ENCODE measurements at places on chromosomes 6 and 20.

GRCh38 chr6:161033667-161034066, 42.1 kb downstream of the MAP3K4 start:
- no peak for DNase-seq

DNA sequence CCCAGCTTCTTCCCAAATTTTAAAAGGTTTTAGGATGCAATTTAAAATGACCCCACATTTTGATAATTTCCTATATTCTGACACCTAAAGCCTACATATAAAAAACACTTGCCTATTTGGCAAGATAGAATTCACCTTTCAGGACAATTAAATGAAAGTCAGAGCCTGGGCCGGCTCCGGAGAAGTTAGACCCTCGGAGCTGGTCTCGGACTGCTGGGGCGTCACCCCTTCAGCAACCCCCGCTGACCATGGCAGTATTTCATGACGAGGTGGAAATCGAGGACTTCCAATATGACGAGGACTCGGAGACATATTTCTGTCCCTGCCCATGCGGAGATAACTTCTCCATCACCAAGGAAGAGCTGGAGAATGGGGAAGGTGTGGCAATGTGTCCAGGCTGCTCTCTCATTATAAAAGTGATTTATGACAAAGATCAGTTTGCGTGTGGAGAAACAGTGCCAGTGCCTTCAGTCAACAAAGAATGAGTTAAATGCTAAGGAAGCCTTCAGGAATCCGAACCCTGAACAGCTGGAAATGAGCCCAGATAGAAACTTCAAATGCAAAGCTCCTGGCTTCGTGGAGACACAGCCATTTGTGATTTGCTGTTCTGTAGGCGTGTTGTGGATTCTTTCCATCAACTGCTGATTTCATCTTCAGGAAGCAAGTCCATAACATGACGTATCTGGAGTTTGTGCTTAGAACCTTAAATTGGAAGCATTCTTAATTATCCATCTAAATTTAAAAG, 16.0 kb downstream of the TCFL5 start:
- no peak for DNase-seq

GRCh38 chr20:48310305-48310704, 517.5 kb downstream of the PREX1 start:
- DNase-seq: no peak

- no peak for DNase-seq
Measured at GRCh38 chr6:15266423-15266996, 20.6 kb downstream of the JARID2 start.

DNA sequence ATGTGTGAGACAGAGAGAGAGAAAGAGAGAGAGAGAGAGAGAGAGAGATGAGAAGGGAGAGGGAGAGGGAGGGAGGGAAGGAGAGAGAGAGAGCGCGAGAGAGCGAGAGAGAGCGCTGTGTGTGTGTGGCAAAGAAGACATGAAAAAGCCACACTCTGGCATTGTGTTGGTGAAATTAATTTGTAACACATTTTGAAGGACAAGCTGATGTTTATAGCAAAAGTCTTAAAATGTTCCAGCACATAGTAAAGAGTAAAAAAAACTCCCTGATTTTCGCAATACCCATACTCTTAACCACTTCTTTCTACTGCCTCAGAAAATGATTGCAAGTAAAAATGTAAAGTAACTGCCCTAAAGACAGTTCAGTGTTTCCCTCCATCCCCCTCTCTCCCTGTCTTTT, 56.7 kb downstream of the SLC22A1 start:
- no peak for DNase-seq

DNA sequence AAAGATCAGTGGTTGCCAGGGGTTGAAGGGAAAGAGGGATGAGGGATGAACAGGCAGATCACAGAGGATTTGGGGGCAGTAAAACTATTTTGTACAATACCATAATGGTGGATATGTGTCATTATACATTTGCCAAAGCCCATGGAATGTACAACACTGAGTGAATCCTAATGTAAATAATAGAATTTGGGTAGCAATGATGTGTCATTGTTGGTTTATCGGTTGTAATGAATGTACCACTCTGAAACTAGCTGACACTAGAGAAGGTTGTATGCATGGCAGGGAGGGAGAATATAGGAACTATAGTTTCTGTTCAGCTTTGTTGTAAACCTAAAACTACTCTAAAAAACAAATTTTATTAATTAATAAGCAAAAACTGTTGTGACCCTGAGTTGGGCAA, 17.8 kb upstream of the ASF1A start:
- no peak for DNase-seq

GRCh38 chr6:169335301-169335700, 81.7 kb upstream of the THBS2 start:
- DNase-seq: no peak

DNA sequence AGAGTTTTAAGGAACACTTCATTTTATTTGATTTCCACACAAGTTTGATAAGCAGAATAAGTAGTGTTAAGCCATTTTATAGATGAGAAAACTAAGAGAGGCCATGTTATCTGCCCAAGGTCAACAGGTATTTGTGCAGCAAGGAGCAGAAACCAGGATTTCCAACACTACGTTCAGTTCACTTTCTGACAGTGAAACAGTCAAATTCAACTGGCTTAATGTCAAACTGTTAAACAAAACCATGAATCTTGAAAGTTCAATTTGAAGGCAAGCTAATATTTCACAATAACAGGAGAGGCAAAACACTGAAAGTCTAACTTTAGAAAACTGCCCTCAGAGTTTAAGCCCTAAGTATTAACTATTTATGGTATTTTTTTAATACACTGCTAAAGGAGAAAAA, 32.6 kb downstream of the DTNBP1 start:
- no peak for DNase-seq

- no peak for DNase-seq
Measured at GRCh38 chr6:22240025-22240424, 56.8 kb downstream of the PRL start.

DNA sequence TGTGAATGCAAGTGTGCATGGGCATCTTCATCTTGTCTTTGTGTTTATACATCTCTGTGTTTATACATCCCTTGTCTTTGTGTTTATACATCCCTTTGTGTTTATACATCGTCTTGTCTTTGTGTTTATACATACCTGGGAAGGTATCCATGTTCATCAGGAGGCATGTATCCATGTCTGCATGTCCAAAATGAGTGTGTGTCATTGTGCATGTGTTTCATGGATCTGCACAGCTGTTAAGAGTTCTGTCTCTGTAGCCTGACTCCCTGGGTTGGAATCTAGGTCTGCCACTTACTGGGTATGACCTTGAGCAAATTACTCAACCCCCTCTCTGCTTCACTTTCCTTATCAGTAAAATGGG, 50.1 kb upstream of the SIRPA start:
- DNase-seq: no peak

DNA sequence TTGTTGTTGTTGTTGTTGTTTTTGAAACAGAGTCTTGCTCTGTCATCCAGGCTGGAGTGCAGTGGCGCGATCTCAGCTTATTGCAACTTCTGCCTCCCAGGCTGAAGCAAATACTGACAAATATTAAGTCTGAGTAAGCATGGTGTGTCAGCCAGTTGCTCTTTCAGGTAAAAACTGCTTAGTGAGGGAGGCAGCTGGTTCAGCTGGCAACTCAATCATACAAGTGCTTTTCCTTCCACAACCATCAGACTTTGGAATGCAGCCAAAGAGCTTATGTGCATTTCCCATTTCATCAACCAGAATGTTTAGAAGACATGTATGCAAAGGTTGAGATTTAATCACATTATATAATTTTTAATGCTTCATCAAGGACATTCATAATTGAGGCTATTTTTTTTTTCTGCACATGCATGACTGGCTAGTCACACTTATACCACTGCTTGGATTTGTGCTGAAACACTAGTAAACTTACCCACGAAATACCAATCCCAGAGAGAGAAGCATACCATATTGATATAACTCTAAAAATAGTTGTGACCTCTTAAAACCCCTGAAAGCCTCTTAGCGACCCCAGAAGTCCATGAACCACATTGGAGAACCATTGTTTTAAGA, 56.0 kb downstream of the CLIC5 start:
- DNase-seq: no peak

- no peak for DNase-seq
Measured at GRCh38 chr20:18465536-18466200, 1.2 kb downstream of the DZANK1 start.

- peak; percentile 2 for DNase-seq
Measured at GRCh38 chr6:169838346-169839028, 87.1 kb downstream of the ERMARD start.

DNA sequence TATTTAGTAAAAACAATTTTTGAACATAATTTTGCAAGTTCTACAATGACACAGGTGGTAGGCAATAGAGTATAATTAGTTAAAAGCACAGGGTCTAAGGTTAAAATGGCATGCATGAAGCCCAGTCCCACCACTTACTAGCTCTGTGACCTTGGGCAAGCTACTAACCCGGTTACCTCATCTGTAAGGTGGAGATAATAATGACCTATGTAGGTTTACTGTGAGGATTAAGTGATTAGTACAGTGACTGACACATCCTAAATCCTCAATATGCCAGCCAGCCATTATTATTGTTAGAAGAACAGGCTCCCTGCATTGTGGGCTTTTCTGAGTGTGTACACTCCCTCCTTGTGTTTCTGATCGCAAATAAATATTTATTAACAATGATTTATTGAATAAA, 26.2 kb downstream of the ATXN1 start:
- DNase-seq: no peak

DNA sequence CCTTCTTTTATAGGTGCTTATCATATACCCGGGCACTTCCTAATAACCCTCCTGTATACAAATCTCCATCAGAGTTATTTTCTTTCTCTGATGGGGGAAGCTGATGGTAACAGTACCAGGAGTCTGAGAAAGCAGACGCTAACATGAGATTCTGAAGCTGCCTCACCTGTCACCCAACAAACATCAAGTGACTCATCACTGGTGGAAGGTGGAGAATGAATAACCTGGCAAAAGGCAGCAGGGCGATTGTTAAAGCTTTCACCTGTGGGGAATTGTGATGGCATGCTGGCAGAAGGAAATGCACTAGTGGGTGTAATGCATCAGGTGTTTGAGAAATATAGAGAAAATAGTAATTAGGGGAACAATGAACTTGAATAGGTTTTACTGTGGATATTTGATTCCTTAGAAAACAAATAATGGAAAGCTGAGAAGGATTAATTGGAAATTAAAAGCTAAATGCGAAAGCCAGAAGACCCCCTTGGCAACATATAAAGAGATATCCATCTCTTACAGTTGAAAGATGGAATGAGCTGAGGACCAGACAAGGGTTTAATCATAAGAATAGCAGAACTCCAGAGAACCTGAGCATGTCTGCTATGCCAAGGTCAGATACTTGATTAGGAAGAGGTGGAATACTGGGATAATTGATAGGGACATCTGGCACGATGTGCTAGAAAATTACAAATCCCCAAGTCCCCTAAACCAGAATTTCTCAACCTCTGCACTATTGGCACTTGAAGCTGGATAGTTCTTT, 517.1 kb downstream of the PKHD1 start:
- no peak for DNase-seq

DNA sequence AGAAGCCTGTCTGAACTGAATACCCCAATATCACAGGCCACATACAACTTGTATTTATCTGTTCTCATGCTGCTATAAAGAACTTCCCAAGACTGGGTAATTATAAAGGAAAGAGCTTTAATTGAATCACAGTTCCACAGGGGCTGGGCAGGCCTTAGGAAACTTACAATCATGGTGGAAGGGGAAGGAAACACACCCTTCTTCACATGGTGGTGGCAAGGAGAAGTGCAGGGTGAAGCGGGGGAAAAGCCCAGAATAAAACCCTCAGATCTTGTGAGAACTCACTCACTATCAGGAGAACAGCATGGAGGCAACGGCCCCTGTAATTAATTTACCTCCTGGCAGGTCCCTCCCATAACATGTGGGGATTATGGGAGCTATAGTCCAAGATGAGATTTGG, 50.3 kb upstream of the FNDC1 start:
- DNase-seq: no peak

DNA sequence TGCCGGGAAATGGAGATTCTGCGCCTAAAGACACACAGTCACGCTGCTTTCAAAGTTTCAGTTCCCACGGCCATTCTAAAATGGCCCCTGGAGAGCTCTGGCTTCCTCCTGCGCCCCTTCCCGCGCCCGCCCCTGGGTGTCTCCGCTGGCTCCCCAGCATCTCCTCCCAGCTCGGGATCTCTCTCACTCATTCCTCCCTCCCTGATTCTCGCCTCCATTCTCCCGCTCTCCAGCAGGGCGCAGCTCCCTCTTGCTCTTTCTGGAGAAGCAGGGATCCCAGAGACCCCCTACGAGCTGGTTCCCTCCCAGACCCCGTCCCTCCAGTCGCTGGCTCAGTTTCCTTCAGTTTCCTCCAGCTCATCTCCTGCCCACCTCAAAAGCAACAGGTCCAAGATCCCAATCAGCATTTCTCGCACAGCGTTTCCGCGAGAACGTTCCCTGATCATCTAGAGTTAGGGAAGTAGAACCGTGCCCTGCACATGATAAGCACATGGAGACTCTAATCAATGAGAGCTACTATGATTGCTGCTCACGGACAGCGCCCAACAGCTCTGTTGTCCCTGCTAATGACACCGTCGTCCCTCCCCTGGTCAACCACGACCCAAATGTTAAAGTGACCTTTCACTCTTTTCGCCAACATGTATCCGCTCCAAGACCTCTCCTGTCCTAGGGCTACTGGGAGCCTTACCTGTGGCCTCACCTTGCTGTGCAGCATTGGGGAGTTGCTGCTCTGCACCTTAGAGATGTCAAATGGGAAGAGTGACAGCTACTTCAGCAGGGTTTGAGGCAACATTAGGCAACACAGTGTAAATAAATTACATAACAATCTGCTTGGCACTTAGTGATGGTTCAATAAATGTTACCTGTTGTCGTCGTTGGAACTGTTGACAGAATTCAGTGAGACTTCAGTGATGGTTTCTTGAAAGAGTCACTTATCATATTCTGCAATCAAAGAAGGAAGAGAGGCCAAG, 218.5 kb upstream of the QKI start:
- no peak for DNase-seq

GRCh38 chr20:13554076-13554475, 84.7 kb downstream of the TASP1 start:
- DNase-seq: no peak

DNA sequence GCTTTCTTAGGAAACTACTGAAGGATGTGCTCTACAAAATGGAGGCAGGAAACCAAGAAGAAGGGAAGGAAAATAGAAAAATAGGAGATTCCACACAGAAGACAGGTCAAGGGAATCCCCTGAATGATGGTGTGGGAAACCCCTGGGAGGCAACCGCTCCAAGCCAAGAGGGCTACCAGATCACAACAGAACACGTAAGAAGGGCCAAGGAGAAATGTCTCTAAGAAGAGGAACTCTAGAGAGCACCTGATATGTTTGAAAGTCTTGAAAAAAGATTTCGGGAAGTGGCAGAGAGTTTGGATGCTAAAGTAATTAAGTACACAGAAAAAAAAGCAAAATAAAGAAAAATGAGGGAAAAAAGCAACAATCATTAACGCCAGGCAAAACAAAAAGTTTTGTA, 7.1 kb downstream of the KIF13A start:
- no peak for DNase-seq

Data from 8988T (cell line).